PC-3 (cell line): ENCODE measurements at places on chromosomes 7 and 10. TPM values are rescaled to one million over a fixed set of nuclear protein-coding genes. Genes with fewer than 3 reads are reported as not detected.

ZNF316 gene
- 17.5 and 26.7 TPM in 2 replicates for total RNA-seq

FAM24B gene
- total RNA-seq = 5.2 and 12.4 TPM in 2 replicates

SLC26A3 gene
- not detected in 2 replicates for total RNA-seq

ADAM22 gene
- 4.4 and 5.9 TPM in 2 replicates for total RNA-seq

CRTAC1 gene
- total RNA-seq = not detected in 2 replicates

CARD11 gene
- total RNA-seq = not detected in 2 replicates
